Esophagus squamous epithelium (tissue), 5 donors: ENCODE measurements at places on chromosomes 7 and 10.

DNA sequence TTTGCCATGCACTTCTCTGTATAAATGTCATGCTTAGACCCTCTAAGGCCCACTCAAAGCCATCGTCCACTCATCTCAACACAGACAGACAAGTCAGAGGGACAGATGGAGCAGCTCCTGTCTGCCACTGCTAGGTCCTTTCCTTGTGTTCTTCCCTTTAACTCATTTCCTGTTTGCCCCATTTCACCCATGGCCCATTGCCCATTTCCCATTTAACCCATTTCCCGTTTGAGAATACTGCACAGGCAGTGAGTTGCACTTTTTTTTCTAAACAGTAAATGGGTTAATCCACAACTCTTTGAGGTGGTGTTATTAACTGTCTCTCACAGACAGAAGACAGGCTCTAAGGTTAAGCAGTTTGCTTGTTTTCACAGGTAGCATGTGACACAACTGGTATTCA lies 179.3 kb downstream of the NPSR1 start:
- no peaks in the 10 kb centered on the region for H3K36me3 ChIP-seq
- H3K4me3 ChIP-seq: no peak overlapping the region
- H3K27ac ChIP-seq: no peak overlapping the region

DNA sequence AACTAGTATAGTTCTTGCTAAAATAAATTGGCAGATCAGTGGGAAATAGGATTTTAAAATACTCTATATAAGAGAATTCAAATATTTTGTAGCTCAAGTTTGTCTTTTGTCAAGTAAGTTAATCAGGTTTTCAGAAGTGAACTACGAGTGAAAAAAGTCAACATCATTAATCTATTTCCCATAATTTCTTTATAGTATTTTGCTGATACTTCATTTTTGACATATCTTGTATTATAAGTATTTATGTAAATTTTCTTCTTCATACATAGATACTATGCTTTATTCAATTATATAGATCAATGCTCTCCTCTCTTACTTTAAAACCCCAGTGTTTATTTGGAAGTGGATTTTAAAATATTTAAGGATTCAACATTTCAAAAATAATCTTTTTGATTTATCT lies 360.7 kb downstream of the THSD7A start:
- no peaks in the 10 kb centered on the region for H3K36me3 ChIP-seq
- no peak overlapping the region for H3K27ac ChIP-seq
- no peaks in the 10 kb centered on the region for H3K4me1 ChIP-seq

GRCh38 chr10:125368146-125368545 lies 207.8 kb upstream of the CTBP2 start:
- H3K36me3 ChIP-seq: no peaks in the 10 kb centered on the region
- no peak overlapping the region for H3K27ac ChIP-seq
- no peaks in the 10 kb centered on the region for H3K27me3 ChIP-seq

DNA sequence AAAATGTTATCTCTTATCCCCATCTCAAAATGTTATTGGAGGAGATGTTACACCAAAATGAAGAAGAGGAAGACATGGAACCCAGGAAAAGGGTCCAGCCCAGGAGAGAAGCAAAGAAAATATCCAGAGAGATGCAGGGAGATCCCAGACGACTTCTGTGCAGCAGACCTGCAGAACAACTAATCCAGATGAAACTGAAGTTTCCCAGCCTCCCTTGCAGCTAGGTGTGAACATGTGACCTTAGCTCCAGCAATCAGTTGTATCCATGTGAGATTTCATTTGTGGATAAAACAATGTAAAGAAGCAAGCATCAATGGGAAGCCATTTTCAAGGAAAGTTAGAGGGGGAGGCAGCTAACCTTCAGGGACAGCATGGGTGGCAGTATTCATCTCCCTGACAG lies 55.8 kb upstream of the NANOS1 start:
- no peaks in the 10 kb centered on the region for H3K36me3 ChIP-seq
- no peak overlapping the region for H3K27ac ChIP-seq
- no peak overlapping the region for H3K4me3 ChIP-seq
- H3K27me3 ChIP-seq: no peaks in the 10 kb centered on the region

DNA sequence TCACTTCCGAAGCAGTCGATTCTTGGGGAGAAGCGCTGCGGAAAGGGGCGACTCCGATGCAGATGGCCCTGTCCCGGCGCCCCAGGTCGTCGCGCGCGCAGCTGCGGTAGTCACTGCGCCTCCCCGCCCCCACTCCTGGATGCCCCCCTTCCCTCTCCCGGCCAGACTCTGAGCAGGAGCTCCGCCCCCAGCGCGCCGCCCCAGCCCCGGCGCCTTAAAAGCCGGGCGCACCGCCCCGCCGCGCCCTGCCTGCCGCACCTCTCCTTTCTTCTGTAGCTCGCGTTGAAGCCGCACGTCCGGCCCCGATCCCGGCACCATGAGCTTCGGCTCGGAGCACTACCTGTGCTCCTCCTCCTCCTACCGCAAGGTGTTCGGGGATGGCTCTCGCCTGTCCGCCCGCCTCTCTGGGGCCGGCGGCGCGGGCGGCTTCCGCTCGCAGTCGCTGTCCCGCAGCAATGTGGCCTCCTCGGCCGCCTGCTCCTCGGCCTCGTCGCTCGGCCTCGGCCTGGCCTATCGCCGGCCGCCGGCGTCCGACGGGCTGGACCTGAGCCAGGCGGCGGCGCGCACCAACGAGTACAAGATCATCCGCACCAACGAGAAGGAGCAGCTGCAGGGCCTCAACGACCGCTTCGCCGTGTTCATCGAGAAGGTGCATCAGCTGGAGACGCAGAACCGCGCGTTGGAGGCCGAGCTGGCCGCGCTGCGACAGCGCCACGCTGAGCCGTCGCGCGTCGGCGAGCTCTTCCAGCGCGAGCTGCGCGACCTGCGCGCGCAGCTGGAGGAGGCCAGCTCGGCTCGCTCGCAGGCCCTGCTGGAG lies at the start of gene INA:
INA (plus strand) TSS at position 243 of the 817 bp plus-strand sequence; CDS start at position 317, 74 bp downstream.
- no peaks in the 10 kb centered on the region for H3K36me3 ChIP-seq
- peak within 1 kb of the TSS; percentile 14 for H3K4me3 ChIP-seq
- peaks cover 13% of the 10 kb centered on the region for H3K4me1 ChIP-seq
- H3K27me3 ChIP-seq: peaks cover 79% of the 10 kb centered on the region

DNA sequence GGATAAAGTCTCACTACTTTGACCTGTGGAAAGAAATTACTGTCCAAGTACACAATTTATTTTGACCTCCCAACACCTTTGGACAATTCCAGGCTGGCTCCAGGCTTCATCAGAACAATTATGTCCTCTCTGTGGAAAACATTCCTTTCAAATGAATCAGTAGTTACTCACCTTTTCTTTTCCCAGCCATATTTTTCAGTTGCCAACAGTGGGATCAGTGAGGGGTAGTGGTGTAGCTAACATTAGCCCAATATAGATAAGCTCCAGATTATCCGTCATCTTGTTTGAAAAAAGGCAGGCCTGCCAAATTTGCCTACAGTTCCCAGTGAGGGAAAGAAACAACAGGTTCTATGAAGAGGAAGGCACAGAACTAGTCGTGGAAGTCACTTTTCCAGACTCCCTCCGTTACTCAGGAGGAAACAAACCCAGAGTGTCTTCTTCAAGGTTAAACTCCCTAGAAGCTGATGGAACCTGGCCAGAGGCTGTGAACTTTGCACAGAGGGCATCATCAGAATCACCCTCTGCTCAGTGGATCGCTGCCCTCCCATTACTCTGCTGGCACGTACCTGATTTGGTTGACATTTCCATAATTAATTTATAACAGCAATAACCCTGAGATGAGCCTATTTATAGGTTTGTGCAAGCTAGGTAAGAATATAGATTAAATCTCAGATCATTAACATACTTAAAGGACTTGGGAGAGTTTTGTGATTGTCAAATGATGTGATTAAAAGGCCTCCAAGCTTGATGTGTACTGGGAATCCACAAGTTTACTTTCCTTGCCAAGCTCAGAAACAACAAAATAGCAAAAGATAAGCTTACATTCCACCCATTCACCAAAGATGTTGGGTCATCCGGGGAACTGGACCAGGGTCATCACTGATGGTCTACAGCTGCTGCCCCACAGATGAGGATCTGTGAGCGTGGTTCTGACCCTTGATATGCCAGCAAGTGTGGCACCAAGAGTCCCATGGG lies 654.6 kb upstream of the GALNT17 start:
- DNase-seq: no peak
- no peak overlapping the region for H3K4me3 ChIP-seq
- no peaks in the 10 kb centered on the region for H3K36me3 ChIP-seq
- no peaks in the 10 kb centered on the region for H3K4me1 ChIP-seq
- no peaks in the 10 kb centered on the region for H3K27me3 ChIP-seq
- no peak overlapping the region for H3K27ac ChIP-seq
